Osteoblast (primary cell): ENCODE measurements at places on chromosomes 3 and 15. TPM values are rescaled to one million over a fixed set of nuclear protein-coding genes. Genes with fewer than 3 reads are reported as not detected.

The SLC2A2 gene
- total RNA-seq: not detected in 2 replicates

The RUVBL1 gene
- 40.1 and 41.6 TPM in 2 replicates for total RNA-seq

The CLSTN2 gene
- total RNA-seq: under 0.01 TPM in 2 replicates

The KCTD6 gene
- total RNA-seq: 8.0 and 10.6 TPM in 2 replicates

The ABI3BP gene
- 130 and 183 TPM in 2 replicates for total RNA-seq

The ERICH6 gene
- under 0.01 and 0.29 TPM in 2 replicates for total RNA-seq
